Stimulated activated CD4-positive, alpha-beta T cell treated with anti-CD3 and anti-CD28 coated beads, Interleukin-4, amount 100 ng/mL, for 48 hours (primary cell): ENCODE measurements at places on chromosomes 12 and 14.

- DNase-seq = no peak
These were observed 1487.0 kb upstream of the FLRT2 start for GRCh38 chr14:84042992-84043391.

DNA sequence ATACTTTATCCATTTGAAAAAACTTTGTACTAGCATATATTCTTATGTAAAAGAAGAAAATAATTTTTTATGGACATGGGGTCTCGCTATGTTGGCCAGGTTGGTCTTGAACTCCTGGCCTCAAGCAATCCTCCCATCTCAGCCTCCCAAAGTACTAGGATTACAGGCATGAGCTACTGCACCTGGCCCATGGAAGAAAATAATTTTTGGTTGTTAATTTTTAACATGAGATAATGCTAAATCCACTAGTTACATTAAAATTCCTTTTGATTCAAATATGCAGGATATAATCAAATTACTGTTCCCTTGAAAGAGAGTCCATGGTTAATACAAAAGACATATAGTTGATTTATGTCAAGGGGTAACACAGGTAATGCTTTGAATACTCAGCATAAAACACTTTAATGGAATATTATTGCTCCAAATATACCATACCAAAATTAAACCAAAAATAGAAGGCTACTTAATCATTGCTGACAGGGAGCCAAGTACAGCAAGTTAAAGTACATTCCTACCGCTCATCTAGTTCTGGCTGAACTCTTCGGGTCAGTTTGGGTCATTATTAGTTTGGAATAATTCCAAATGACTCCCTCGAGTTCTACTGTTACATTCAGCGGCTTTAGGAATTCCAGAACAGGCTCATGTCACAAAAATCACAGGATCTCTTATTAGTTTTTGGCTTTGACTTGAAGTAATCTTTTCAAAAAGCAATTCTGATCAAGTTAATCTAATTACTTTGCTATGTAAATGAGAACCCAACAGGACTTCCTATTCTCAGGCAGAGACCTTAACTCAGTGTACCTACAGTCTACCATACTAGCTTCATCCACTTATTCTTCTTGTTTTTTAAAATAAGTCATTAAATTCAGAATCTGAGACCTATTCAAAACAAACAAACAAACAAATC is 6.1 kb downstream of the SOS2 start:
- DNase-seq = no peak

- no peak for DNase-seq
These were observed 181.8 kb downstream of the GRIN2B start for GRCh38 chr12:13799574-13799973.

DNA sequence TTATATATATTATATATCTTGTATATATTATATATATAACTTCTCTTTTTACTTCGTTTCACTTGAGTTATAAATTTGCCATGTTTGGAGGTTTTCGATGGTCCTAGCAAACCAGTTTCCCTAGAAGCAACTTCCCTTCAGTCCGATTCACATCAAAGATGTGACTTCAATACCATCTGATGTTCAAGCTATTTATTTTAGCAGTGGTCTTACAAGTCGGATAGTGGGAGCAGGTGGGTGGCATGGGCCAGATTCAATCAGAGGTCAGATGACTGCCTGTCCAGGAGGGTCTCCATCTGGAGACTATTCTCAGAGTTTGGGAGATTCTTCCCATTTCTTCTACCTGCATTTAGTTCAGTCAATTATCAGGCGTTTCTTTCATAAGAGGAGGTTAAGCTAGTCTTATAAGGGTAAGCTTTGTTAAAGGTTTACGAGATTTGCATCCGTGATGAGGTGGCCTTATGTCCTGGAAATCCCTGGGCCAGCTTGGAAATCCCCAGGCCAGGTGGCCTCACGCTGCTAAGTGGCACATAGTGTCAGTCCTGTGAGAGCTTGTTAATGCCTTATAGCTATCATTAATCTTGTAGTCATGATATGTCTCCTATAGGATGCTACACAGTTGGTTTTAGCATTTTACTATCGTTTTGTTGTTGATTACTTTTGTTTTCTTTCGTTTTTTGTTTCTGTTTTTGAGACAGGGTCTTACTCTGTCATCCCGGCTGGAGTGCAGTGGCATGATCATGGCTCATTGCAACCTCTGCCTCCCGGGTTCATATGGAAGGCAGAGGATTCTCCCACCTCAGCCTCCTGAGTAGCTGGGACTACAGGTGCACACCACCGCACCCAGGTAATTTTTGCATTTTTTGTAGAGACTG is 145.8 kb downstream of the BICD1 start:
- DNase-seq = no peak

GRCh38 chr14:67285876-67286452 is 44.7 kb downstream of the PALS1 start:
- no peak for DNase-seq

- no peak for DNase-seq
These were observed 35.3 kb upstream of the PELI2 start for GRCh38 chr14:56082880-56083279.

DNA sequence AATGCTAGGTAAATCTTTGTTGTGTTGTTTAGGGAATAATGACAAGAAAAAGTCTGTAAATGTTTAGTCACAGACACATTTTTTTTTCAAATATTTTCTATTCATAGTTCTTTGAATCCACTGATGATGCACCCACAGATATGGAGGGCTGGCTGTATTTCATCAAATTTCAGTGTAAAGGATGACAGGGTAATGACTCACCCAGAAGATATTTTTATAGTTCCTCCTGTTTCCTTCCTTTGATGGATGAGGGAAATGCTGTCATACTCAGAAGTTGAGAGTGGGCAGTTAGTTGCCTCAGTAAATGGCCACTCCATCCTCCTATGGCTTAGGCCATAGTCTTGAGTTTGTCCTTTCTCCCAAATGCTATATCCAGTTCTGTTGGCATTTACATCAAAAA is 76.9 kb upstream of the REP15 start:
- no peak for DNase-seq

- DNase-seq = no peak
These were observed 95.0 kb upstream of the CCND2 start for GRCh38 chr12:4178424-4179170.

DNA sequence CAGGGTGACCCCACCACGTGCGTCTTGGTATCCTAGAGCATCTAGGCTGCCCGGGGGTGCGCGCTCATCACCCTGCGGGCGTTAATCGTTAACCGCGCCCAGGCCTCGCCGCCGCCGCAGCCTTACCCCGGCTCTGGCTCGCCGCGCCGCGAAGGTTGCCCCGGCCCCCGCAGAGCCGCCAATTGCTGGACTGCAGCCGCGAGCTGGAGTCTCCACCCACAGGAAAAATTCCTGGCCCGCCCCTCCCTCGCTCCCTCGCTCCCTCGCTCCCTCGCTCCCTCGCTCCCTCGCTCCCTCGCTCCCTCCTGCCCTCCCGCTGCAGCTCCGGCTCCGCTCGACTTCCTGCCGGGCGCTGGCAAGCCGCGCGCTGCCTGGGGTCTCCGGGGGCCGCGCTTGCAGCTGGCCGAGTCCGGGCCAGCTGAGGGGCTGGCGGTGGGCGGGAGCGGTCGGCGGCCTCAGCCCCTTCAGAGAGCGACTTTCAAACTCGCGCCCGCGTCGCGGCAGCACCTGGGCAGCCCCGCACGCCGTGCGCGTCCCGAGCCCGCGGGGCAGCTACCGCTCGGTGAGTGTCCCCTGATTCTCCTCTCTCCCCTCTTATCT is at the start of gene PLEKHG3:
PLEKHG3 (plus strand) TSS at position 282 of the 600 bp plus-strand sequence. CDS start 23,208 bp downstream, outside the sequence.
- DNase-seq = no peak

- no peak for DNase-seq
These were observed 106.7 kb downstream of the PPP2R5E start for GRCh38 chr14:63436286-63437098.

GRCh38 chr12:42539696-42540095 is 49.9 kb downstream of the PRICKLE1 start:
- DNase-seq = no peak

GRCh38 chr12:75706786-75707605 is 195.6 kb upstream of the KRR1 start:
- DNase-seq = no peak

GRCh38 chr12:110252716-110253115 is 28.3 kb upstream of the ATP2A2 start:
- no peak for DNase-seq

- DNase-seq = no peak
These were observed 20.3 kb downstream of the MTA1 start for GRCh38 chr14:105439710-105440553.

DNA sequence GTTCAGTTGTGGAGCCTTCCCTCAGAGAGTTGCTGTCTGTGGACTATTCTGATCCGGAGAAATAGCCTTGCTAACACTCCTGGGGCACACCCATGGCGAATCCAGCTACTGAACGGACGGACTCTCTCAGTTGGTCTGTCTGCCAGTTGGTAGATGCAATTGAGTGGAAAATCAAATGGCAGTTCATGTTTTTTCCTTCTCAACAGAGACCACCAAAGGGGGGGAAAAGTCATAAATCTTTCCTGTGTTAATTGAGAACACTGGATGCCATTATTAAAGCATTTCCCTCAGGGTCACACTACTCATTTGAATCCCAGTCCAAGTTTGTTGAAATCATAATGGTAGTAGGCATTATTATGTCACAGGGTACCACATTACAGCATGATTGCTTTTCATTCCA is 354.3 kb upstream of the FAR2 start:
- DNase-seq = no peak

DNA sequence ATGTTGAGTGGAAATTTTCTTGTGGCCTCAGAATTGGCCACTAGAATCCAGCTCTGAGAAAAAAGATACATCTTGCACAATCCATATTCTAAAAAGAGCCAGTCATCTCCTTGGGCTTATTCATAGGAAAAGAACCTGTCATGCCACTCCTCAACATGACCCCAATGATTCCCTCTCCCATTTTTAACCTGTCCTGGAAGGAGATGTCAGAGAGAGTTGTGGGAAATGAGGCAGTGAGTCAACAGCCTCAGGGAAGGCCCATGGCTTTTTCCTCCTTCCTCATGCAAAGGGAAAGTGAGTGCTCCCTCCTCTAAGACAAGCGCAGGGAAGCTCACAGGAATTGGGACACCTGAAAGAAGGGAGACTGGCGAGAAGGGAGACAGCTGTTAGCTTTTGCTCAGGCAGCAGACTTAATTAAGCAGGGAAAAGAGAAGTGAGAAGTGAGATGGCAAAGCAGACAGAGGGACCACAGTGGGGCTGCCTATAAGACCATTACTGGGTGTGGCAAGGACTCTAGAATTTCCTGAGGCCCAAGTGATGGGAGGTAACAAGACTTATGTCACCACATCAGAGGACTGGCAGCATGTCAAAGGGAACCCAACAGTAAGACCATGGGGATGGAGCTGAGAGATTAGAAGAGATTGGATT is 10.2 kb upstream of the DHRS7 start:
- no peak for DNase-seq

DNA sequence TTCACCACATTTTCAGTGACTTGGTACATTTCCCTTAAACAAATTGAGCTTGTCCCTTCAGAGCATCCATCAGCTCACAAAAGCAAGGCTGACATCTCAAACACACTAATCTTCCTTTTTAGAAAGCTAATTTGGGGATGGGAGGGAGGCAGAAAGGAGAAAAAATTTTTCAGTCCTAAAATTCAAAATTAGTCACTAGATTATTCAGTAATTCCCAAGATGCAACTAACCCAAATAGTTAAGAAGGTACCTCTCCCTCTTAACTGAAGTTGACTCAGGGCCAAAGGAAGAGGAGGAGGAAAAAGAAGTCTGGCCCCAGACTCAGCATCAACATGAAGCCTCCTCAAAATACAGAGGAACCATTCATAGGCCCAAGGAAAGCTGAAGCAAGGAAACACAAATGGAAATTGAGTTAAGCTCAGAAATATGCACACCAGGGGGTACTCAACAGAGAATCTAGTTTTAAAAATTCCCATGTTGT is 21.7 kb downstream of the CBX5 start:
- DNase-seq = no peak

DNA sequence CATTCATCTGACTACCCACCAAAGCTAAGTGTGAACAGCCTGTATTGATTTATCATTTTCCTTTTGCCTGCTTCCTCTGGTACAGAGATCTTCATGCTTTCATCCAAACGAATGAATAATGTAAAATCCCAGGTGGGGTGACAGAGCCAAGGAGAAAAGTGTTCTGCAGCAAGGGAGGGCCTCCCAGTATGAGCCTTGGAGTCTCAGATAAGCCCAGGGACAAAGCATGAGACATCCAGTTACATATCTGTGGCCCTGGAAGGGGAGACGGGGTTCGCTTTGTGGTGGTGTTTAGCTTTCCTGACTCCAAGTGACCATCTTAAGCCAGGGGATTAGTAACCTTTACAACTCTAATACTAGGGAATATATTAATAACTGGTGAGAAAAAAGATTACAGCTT is 177.1 kb downstream of the ETV6 start:
- DNase-seq = no peak

- no peak for DNase-seq
These were observed 42.7 kb downstream of the DBX2 start for GRCh38 chr12:45008211-45008610.

- DNase-seq = no peak
These were observed 141.7 kb upstream of the DAAM1 start for GRCh38 chr14:59046746-59047145.

DNA sequence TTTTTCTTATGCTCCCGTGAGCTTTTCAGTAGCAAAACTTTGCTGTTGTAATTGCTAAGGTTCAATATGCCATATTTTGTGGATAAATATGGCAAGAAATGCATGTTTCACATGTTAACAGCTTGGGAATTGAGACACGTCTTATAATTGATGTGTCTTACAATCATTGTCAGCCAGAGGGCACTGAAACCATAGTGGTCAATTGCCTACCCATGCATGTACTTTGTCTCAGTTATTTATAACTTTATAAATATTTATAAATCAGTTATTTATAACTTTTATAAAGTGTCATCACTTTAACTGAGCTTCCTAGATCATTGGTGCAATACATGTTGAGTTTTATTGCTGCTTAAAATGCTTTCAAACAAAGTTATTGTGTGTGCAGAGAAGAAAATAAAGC is 82.0 kb downstream of the CATSPERB start:
- DNase-seq = no peak

- no peak for DNase-seq
These were observed 815.7 kb downstream of the NRXN3 start for GRCh38 chr14:78985668-78986381.

GRCh38 chr12:57460468-57460784 is 841 bp downstream of the GLI1 start:
- DNase-seq = no peak

DNA sequence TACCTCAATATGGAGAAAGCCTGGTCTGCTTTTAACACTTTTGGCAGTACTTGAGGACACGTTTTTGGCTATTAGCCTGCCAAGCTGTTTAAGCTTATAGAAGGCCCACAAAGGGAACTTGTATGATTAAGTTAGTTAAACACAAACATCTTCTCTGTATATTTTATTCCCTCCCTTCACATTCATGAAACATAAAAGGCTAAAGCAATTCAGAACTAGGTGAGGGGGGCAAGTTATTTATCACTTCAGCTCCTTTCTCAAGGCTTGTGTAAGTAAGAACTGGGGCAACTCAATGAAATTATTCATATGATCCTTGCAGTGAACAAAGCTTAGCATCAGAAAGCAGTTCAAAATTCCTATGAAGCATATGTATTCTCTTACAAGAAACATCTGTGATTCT is 7.5 kb downstream of the PRICKLE1 start:
- no peak for DNase-seq
